Head of caudate nucleus (tissue), 42 donors: ENCODE measurements at places on chromosomes 12 and 14.

DNA sequence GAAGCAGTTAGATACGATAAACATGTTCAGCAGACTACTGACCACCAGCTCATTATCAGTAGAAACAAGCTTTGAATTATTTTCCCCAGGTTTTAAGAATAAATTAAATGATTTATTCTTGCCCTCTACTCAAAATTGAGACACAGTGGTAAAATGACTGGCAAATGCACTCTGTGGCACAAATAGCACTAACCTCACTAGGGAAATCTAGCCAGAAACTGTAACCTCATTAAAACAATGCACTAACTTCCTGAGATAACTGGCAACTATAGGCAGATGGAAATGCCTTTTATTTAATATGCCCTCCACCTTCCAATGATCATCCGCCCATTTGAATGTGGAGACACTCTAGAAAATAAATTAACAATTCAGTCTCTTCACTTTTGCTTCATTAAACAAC lies 33.2 kb downstream of the CPNE8 start:
- DNase-seq: no peak

DNA sequence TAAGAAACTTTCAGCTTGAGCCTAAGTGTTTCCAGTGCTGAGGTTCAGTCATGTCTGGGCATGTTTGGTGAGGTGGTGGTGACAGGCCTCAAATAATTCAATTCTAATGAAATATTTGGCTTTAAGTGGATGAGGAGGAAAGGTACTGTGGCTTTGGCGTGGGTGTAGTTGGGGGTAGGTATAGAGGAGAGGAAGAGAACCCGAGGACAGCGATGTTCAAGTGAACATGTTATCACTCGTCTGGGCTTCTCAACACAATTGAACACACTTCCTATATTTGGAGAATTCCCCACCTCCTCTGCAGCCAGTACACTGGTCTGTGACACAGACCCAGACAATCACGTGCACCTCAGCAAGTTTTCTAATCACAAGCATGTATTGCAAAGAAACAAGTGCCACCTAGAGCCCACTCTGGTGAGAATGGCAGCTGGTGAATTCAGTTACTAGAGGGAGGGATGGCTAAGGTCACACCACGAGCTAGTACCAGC lies 53.0 kb downstream of the IFNG-AS1 start:
- no peak for DNase-seq

DNA sequence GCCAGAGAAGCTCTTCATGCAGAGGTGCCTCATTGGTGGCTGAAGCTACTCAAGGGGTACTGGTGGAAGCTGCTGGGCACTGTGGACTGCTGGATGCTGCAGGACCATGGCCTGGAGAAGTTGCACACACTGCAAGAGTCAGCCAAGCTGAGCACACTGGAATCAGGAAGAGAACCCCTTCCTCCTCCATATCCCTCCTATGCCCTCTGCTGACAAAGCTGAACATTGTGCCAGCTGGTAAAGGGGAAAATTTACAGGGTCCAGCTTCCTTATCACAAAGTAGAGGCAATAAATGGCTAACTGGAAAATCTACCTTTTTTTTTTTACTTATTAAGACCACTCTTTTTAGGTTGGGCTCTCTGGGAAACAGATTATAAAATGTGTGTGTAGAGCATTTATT lies 6.5 kb downstream of the CCDC175 start:
- DNase-seq: no peak

GRCh38 chr14:39426605-39427004 lies 5.6 kb downstream of the FBXO33 start:
- DNase-seq: no peak
